ENCODE measurements at places on chromosomes 1 and 21. TPM values are rescaled to one million over a fixed set of nuclear protein-coding genes. Genes with fewer than 3 reads are reported as not detected.

DNA sequence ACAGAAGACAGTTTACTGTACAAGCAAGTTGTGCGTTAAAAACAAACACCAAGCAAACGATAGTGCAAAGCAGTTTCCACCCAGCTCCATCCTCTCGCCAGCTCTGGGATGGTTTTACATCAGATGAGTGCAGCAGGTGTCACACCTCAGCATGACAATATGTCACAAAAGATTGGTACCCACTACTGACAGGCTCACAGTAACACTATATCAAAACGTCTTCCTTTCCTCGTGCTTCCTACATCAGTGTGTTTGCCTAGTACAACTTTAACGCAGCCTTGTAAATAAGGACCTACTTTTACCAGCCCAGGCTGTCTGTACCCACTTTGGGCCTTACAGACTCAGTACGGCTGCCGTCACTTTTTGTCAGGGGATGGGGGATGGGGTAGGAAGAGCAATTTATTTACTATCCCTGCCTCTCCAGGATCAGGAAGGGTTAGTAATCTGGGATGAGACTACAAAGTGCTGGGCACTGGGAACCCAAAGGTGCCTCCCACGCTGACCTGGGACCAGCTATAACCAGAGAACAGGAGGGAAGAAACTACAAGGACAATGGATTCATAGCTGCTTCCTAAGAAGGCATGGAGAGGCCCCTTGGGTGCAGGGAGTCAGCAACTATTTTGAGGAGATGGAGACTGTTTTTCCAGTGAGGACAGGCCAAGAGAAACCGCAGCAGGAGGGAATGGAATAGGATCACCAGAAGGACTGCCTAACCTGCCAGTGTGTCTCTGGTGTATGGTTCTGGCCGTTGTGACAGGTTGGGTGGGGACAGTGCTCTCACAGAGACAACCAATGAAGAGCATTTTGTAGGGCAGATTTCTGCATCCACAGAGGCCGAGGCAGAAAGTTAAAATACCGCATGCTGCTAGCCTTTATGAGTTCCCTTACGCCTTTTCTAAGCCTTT is 30.2 kb downstream of the RUNX3 start:
- no peaks in the 10 kb centered on the region for H3K4me1 ChIP-seq
- no peaks in the 10 kb centered on the region for H3K36me3 ChIP-seq
- no peak overlapping the region for H3K27ac ChIP-seq
- DNase-seq, result no peak

GRCh38 chr21:35643176-35643575 is 417.1 kb downstream of the SETD4 start:
- no peaks in the 10 kb centered on the region for H3K27me3 ChIP-seq
- no peaks in the 10 kb centered on the region for H3K36me3 ChIP-seq
- no peak for DNase-seq
- H3K4me3 ChIP-seq, result no peak overlapping the region
- H3K27ac ChIP-seq, result no peak overlapping the region

DNA sequence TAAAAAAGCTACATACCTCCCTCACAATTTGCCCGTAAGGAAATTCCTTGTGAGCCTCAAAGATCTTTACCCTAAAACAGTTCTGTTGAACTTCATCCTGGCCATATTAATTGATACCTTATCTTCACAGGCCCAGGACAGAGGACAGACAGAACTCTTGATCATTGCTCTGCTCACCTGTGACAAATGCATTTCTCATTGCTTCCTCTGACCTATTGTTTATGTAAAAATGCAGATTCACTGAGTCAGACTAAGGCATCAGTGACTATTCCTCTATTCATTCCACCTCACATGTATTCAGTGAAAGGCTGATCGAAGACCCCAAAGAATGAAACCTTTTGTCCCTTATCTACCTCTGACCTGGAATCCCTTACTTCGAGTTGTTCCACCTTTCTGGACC is 61.0 kb downstream of the BACH1 start:
- no peak overlapping the region for H3K4me3 ChIP-seq
- DNase-seq, result peak; percentile 20
- no peaks in the 10 kb centered on the region for H3K27me3 ChIP-seq
- peaks cover 10% of the 10 kb centered on the region for H3K4me1 ChIP-seq
- H3K27ac ChIP-seq, result no peak overlapping the region

GRCh38 chr1:216193839-216194443 is 229.3 kb downstream of the USH2A start:
- no peak overlapping the region for H3K4me3 ChIP-seq
- no peak overlapping the region for H3K27ac ChIP-seq
- H3K36me3 ChIP-seq, result no peaks in the 10 kb centered on the region
- no peaks in the 10 kb centered on the region for H3K4me1 ChIP-seq
- peak; percentile 5 for DNase-seq

DNA sequence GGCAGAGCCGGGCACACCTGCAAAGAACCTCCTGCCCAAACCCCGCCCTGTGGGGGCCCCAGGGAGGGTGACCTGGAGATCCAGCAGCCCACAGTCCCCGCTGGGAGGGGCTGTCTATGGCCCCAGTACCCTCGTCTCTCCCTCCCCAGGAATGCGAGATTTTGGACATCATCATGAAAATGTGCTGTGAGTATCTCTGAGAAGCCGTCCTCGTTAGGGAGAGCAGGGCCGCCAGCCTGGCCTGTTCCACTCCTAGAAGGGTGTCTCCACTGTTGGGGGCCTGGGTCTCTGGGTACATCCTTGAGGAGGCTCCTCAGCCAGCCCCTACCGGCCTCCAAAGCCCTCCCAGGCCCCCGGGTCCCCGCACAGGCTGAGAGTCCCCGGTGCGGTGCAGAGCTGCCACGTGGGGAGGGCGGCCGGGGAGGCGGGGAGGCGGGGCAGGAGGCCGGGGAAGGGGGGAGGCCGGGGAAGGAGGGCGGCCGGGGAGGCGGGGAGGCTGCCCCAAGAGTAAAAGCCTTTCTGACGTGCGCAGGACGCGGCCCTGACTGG is 18.7 kb downstream of the COL6A1 start:
- H3K4me1 ChIP-seq, result no peaks in the 10 kb centered on the region
- DNase-seq, result no peak
- H3K36me3 ChIP-seq, result peaks cover 14% of the 10 kb centered on the region
- no peak overlapping the region for H3K4me3 ChIP-seq
- H3K27me3 ChIP-seq, result no peaks in the 10 kb centered on the region
- H3K27ac ChIP-seq, result no peak overlapping the region

GRCh38 chr1:39657923-39658485 is 13.9 kb downstream of the NT5C1A start:
- H3K36me3 ChIP-seq, result no peaks in the 10 kb centered on the region
- 0 out of 2 replicates have a peak, but pooled peaks cover 19% of the 10 kb centered on the region for H3K27me3 ChIP-seq
- peak; percentile 76 for DNase-seq
- no peaks in the 10 kb centered on the region for H3K4me1 ChIP-seq
- no peak overlapping the region for H3K27ac ChIP-seq

- DNase-seq, result peak; percentile 96
- no peaks in the 10 kb centered on the region for H3K27me3 ChIP-seq
- peaks cover 46% of the 10 kb centered on the region for H3K4me1 ChIP-seq
- no peak overlapping the region for H3K4me3 ChIP-seq
Measured at GRCh38 chr1:21919520-21919919, 17.6 kb downstream of the HSPG2 start.

C1orf105 gene
- total RNA-seq, result not detected

CA6 gene
- total RNA-seq, result not detected

DNA sequence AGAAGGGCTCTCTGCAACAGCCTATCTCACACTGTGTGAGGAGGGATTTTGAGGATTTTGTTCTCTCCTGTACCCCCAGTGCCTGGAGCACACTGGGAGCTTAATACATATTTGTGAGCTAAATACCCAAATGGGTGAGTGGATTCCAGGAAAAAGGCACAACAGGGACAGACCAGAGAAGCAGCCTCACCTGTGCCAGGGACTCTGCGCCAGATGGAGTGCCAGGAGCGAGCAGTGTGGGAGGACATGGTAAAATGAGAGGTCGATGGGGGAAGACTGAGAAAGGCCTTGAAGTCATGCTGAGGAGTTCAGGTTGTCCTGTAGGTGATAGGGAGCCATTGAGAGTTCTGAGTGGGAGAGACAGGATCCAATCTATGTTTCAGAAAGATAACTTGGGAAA is 11.0 kb upstream of the KCNA2 start:
- no peaks in the 10 kb centered on the region for H3K4me1 ChIP-seq
- no peak overlapping the region for H3K27ac ChIP-seq
- no peaks in the 10 kb centered on the region for H3K36me3 ChIP-seq
- H3K27me3 ChIP-seq, result peaks cover 34% of the 10 kb centered on the region
- DNase-seq, result no peak
- H3K4me3 ChIP-seq, result no peak overlapping the region

Data from GM23248 (cell line).